NCI-H69 (cell line): ENCODE measurements at places on chromosomes 6 and 20.

DNA sequence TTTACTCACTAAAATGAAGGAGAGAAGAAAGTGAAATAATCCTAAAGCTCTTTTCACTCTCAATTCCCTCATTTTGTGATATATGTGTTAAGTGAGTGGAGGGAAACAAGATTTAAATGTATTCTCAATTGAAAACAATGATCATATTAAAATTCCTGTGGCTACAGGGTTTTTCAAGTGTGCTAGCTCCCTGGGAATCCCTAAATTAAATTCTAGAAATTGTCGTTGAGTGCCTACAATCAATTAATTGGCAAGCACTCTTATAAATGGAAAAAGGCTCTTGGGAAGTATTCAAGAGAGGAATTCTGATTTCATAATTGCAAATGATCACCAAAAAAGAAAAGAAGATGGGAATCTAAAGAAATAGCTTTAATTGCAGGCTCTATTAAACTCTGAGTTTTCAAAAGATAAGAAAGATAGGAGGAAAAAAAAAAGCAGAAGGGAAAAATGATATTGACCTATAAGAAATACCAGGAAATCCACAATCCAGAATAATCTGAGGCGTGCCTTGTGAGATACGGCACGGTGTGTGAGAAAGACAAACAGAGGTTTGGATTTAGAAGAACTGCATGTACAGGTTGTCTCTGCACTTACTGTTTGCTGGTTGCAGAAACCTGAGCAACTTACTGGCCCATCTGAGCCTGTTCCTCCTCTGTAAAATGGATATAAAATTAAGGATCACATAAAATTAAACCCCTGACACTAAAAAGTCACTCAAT, 18.3 kb upstream of the MBOAT1 start:
- no peak for DNase-seq

GRCh38 chr20:23118144-23118543, 32.0 kb upstream of the CD93 start:
- no peak for DNase-seq

DNA sequence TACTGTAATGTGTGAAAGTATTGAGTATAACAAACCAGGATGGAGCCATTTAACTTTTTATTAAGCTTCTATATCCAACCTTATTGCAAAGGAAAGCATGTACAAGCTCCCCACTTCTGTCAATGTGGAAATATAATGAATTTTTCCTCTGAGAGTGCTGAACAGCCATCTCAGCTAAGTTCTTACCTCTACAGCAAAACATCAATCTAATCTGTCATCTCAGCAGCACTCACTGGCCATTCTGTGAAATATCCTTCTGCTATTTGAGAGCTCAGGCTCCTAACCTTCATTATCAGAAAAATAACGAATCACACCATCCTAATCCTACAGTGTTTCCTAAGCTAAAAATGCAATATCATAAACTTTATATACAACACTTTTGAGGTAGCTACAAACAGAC, 194.0 kb upstream of the RNF217 start:
- DNase-seq = peak; percentile 54

GRCh38 chr20:48187851-48188250, 402.6 kb upstream of the SULF2 start:
- DNase-seq = no peak

GRCh38 chr20:58213121-58213520, 15.3 kb downstream of the ANKRD60 start:
- peak; percentile 52 for DNase-seq

- DNase-seq = peak; percentile 75
These were observed 171.4 kb downstream of the GMPR start for GRCh38 chr6:16409531-16410441.

GRCh38 chr6:21204951-21205350, 388.6 kb upstream of the SOX4 start:
- no peak for DNase-seq

DNA sequence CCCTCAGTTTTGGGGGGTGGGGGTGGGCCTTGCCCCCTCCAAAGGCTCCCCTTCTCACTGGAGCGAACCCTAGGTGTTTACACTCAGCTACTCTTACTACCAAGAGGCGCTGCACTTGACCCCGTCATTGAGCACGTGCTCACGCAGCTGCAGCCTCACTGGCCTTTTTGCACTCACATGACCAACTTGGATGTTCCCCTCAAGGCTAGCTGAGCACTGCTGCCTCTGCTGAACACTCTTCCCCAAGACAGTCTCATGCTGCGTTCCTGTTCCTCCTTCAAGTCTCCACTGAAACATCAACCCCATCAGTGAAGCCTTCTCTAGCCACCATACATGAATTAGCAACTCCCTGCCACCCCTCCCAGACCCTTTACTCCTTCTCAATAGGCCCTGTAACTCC, 4.0 kb downstream of the SOD2 start:
- DNase-seq = no peak

DNA sequence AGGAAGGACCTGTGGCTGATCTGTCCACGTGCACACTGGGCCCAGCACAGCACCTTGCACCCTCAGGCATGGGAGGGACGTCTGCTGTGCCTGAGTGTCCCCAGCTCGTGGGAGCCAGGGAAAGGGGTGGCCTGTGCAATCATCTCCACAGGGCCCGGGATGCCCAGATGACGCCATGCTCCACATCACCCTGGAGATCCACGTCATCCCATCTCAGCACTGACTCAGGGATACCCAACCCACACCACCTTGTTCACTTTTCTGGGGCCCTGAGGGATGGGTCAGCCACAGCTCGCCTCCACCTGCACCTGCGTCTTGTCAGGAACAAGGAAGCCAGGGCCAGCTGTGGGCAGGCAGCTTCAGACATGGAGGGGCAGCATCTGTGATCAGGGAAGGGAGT, 48.2 kb downstream of the RAB44 start:
- DNase-seq = no peak

- no peak for DNase-seq
These were observed 301.4 kb upstream of the THEMIS start for GRCh38 chr6:128202169-128202765.

DNA sequence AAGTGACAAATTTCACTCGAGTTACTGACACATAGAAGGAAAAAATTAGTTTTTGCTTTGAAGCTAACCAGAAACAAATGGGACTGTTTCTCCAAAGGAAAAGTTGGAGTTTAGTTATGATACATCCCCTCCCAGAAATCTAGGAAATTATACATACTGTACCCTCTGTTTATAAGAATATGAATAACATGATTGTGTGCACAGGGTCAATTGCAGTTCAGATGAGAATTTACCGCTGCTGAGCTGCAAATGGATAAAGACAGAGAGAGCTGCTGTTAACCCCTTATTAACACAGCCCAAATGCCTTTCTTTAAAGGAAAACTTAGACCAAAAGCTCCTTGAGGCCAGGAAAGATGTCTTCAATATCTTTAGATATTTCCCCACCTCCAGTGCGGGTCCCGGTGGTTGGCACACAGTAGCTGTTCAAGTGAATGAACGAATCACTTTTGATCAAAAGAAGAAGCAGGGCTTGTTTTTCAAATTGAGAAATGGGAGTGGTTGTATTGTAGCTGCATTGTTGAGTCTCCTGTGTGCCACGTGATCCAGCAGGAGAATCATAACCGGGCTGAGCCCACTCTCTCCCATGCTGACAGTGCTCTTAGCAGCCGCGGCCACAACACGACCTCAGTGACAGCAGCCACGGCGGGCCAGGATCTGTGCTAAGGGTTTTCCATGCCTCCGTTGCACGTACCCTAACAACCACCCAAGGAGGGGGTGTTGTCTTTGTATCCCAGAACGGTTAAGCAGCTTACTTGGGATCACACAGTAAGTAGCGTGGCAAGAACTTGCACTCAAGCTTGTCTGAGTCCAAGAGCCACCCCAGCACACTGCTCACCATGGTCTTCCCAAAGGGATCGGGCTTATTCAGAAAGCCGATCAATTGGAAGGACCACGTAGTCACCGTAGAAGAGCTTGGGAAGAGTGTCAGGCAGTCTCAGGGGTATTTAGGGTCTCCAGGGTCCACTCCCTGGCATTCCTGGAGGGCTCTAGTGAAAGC, 53.5 kb upstream of the BMP6 start:
- no peak for DNase-seq

- no peak for DNase-seq
These were observed 326.6 kb downstream of the NRN1 start for GRCh38 chr6:5680095-5680494.

- no peak for DNase-seq
These were observed 5.1 kb downstream of the MTRES1 start for GRCh38 chr6:107033126-107033525.

GRCh38 chr6:11025921-11026635, 18.0 kb downstream of the ELOVL2 start:
- DNase-seq = peak; percentile 16

DNA sequence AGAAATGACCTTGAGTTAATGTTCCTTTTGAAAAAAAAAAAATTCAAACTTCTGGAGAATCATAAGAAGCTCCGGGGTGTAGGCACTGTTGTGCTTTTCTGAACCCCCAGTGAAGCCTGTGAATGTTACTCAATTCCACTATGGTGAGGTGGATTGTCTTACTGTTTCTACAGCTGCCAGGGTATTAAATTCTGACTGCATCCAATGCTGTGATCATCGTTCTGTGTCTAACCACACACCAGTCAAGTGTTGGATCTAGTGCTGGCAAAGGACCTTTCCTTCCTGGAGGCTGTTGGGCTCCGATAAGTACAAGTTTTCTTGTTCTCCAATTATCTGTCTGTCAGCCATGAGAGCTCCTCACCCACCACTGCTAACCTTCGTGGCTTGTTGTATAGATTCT, 162.0 kb upstream of the EPHA7 start:
- DNase-seq = peak; percentile 70

- no peak for DNase-seq
These were observed 156.6 kb downstream of the LRRC1 start for GRCh38 chr6:53951383-53951782.

DNA sequence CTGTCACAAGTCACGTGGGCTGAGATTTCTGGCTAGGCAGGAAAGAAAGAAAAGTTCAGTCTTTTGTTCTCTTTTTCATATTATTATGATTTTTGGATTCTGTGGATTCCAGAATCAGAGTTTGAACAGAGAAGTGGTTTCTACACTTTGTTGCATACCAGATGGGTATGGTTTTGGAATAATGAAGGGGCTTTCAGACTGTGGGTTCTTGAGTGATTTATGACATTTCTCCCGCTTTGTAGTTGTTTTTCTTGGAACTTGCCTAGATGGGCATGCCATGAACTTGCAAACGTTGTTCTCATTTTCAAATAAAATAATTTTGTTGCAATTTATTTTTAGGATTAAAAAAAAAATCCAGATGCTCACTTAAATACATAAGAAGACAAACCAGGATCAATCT, 34.4 kb downstream of the CBFA2T2 start:
- peak; percentile 29 for DNase-seq

DNA sequence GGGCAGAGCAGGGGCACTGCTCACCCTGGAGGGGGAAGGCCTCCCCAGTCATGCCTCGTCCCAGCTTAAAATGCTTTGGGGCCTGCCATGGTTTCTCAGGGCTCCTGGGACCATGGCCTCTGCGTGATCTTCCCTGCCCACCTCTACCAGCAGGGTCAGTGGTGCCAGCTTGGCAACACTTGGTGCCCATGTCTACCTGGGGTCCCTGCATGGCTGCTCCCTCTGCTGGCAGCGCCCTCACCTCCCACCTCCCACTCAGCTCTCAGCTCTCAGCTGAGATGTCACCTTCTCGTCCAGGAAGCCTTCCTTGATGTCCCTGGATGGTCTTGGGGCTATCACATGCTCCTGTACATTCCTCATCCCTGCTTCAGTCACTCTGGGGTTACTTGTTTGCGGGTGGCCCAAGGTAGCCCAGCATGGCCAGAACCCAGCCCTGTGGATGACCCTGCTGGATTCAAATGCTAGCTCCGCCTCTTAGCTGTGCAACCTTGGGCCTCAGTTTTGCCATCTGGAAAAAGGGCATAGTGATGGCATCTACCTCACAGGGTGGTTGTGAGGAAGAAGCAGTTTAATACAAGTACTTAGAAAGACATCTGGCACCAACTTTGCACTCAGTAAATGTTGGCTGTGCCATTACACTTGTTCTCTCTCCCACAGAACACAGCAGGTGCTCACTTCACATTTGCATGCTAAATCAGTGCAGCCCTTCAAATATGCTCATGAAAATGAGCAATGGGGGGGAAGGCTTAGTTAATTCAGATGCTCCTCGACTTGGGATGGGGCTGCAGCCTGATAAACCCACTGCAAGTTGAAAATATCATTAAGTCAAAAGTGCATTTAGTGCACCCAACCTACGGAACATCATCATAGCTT, 53.5 kb upstream of the PTPN1 start:
- no peak for DNase-seq

DNA sequence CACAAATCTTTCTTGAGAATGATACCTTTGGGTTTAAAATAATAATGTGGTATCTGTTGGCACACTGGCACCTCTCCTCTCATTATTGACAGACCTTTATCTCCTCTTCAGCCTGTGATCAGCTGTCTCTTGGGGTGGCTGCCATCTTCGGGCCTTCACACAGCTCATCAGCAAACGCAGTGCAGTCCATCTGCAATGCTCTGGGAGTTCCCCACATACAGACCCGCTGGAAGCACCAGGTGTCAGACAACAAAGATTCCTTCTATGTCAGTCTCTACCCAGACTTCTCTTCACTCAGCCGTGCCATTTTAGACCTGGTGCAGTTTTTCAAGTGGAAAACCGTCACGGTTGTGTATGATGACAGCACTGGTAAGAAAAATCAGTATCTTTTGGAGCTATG, 232.8 kb downstream of the GRIK2 start:
- DNase-seq = peak; percentile 84

GRCh38 chr6:158016571-158017383, 35.1 kb downstream of the SYNJ2 start:
- peak; percentile 30 for DNase-seq

DNA sequence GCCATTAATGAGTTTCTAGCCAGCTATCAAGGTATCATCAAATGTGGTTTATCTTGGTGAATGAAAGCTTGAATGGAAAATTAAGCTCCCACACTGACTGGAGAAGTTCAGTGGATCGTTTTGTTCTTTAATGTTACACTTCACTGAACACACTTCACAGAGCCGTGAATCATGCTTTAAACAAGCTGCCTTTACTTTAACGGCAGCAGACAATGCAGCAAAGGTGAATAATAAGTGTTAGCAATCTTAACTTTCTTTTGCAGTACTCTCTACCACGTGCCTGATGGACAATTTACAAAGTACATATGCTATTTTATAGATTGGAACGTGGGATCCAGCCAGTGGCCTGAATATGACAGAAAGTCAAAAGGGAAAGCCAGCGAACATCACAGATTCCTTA, 424.5 kb downstream of the GRIK2 start:
- DNase-seq = peak; percentile 34

DNA sequence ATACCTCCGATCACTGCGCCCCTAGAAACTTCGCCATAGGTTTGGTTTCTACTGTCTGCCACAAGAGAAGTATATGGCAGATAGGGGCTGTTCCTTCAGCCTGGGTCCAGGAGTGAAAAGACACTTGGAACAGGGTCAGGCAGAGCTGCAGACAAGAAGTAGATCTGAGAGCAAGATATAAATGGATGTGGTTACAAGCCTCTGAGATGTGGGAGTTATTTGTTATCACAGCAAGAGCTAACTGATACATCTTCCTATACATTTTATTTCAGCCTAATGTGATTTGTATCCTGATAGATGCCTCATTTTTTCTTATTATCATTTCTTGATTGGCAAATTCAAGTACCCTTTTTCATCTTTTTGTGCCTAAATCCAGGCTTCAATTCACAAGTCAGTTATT, 40.9 kb upstream of the ADTRP start:
- no peak for DNase-seq

- peak; percentile 63 for DNase-seq
These were observed 203.6 kb downstream of the PLCB1 start for GRCh38 chr20:8335495-8336195.

- DNase-seq = peak; percentile 79
These were observed 41.0 kb downstream of the ANGPT4 start for GRCh38 chr20:875115-875514.
